ENCODE measurements at places on chromosomes 12 and 14.

DNA sequence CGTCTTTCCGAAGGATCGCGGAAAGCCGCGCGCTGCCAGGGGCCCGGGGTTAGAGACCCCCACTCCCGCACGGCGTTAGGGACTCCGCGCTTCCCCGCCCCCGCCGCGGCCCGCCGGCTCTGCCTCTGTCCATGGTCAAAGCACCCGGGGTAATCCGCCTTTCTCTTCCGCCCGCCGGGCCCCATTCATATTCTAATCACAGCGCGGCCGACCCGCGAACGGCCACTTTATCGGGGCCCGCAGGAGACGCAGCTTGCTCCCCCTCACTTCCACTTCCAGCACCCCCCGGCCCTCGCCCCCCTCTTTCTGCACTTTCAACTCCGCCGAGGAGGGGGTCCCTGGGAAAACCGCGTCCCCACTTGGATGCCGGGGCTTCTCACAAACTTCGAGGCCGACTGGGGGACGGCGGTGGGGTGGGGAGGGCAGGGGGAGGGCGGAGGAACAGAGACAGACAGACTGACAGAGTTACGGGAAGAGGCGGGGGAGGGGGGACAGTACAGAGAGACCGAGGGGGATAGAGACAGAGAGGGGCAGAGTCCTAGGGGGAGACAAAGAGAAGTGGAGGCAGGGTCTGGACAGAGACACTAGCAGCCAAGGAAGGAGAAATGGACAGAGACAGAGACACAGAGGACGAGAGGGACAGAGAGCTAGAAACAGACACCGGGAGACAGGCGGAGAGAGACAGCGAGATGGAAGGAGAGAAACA, 1.1 kb upstream of the RFX4 start:
- peak; percentile 16 for DNase-seq

- peak; percentile 62 for DNase-seq
Observed at GRCh38 chr14:60723116-60723906, 840 bp downstream of the SIX4 start.

DNA sequence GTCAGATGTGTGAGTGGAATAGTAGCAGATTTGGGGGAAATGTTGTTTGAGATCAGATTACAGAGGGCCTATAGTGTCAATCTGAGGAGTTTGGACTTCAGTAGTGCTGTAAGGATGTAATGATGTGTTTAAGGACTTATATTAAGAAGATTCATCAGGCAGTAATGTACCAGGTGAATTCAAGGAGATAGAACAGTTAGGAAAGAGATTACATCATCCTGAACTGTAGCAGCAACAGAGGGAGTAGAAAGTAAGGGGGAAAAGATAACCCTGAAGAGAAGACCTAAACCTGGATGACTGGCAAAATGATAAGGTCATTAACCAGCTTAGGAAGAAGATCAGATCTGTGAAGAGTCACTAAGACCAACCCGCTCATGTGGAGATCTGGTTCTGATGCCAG, 349.4 kb downstream of the PDZRN4 start:
- DNase-seq, result no peak

- peak; percentile 72 for DNase-seq
Observed at GRCh38 chr12:108825201-108825950, 32.0 kb downstream of the SSH1 start.

GRCh38 chr12:79555028-79555925, 135.5 kb downstream of the PAWR start:
- DNase-seq, result peak; percentile 65

DNA sequence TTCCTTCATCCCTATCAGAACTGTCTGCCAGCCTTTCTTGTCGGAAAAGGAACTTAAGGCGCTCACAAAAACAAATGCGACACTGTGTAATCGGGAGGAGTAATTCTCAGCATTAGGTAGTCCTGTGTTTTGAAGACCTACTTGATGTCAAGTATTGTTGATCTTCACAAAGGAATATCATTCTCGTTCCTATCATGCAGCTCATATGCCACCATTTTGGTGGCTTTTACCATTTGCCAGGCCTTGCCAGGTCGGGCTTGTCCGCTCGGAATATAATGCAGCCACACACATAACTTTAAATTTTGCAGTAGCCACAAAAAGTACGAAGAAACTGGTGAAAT, 903 bp upstream of the PPP4R3A start:
- no peak for DNase-seq

GRCh38 chr14:90368946-90369721, 27.7 kb upstream of the CALM1 start:
- peak; percentile 62 for DNase-seq

DNA sequence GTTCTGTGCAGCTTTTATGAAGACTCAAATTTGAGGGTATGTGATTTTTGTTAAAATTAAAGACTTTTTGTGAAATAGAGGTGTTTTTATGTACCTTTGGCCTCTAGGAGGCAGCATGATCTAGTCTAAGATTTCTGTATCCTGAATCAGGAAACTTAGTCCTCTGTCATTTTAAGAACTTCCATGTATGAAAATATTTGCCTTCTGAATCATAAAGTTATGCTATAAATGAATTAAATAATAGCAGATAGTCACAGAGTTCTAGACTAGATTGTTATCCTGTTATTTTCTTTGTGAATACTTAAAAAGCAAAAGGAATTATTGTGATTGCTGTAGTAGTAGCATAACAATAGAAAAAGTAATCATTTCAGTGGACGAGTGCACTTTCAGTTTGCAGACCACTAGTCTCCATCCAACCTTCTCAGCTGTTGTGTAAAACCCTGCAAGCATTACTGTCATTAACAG, 56.3 kb downstream of the FGD4 start:
- peak; percentile 83 for DNase-seq

DNA sequence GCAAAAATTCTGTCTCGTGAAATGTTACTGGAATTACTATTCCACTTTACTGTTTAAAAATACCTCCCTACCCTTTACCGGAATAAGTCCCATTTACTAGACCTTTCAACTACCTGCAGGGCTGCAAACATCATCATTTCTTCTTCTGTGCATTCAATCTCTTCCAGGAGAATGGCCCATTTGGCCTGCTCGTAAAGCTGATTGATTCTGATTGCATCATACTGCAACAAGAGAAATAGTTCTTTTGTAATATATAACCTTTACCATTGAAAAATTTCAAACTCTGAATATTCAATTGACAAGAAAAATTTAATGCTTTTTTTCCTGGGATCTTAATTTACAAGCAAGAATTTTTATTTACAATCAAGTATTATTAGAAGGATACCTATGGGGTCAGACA, 72.4 kb downstream of the FERMT2 start:
- no peak for DNase-seq

DNA sequence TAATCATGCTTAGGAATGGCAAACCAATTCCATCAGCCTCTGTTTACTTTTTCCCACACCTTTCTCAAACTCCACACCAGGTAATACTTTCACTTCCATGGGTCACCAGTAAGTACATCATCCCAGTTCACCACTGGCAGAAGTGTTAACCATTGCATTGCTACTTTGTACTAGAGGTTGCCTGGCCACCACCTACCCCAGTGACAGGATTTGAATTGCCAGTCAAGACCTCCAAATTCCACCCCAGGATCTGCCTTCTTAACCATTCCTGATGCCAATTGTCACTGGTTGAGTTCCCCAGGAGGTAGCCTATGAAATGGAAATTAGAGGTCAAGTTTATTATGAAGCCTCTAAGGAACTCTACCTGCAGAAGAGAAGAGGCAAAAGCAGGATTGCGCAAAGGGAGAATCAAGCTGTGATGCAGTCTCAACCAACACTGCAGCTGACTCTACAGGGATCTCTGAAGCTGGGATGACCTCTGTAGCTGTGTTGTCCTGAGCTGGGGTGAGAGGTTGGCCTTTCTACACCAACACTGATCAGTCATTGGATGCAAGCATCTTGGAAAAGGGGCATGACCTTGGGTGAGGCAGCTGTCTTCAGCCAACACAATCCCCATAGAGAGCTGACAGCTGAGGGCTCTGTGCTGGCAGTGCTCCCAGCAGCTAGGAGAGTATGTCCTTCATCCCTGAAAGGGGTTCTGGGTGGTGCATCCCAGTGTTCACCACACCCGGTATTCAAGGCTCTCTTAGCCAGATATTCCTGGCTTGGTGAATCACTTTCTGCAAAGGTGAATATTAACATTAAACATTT, 37.0 kb upstream of the HMGA2 start:
- DNase-seq, result no peak

DNA sequence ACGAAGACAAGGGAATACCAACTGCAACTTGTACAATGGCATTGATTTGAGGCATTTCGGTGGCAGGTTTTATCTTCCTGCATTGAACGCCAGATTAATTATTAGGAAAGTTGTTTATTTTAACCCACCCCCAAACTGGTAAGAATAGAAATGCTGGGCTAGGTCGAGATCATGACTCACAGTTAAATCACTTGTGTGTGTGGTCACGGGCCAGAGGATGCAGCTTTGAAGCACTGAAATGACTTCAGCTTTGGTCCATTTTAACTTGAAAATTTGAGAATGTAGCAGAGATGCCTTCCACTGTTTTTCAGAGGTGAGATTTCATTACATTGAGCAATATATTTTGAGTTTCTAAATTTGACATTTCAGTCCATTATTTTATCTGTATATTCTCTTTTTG, 23.6 kb upstream of the KCNH3 start:
- DNase-seq, result peak; percentile 80

DNA sequence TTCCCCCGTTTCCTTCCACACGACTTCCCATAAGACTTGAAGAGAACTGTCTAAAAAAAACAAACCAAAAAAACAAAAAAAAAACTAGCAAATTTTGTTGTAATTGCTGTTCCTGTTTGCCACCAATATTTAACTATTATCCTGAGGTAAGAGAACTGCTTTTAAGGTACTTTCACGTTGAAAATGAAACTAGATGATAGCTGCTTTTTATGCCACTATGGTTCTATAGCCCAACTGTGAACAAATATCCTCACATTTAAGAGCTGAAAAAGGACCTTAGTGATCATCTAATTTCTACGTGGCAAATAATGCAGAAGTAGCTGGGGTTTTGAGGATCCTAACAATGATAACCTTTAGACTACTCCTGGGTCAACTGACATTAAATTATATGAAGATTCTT, 98.6 kb downstream of the TAOK3 start:
- no peak for DNase-seq

- no peak for DNase-seq
Observed at GRCh38 chr14:100804558-100805309, 21.2 kb upstream of the MEG3 start.

DNA sequence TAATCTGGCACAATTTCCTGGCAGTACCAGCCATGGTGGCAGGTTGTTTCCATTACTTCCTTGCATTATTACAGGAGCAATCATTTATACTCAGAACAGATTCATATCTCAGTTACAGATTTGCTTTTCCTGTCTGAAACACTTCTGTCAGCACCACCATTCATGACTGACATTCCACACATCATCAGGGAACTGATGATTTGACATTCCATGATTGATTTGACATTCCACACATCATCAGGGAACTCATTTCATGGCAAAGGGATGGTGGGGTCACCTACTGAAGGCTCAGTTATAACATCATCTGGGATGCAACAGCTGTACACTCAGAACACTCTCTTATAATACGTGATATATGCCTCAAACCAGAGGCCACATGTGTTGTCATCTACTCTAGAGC, 30.9 kb upstream of the RERGL start:
- DNase-seq, result no peak

GRCh38 chr14:68495101-68496039, 297.5 kb downstream of the ZFP36L1 start:
- peak; percentile 30 for DNase-seq

DNA sequence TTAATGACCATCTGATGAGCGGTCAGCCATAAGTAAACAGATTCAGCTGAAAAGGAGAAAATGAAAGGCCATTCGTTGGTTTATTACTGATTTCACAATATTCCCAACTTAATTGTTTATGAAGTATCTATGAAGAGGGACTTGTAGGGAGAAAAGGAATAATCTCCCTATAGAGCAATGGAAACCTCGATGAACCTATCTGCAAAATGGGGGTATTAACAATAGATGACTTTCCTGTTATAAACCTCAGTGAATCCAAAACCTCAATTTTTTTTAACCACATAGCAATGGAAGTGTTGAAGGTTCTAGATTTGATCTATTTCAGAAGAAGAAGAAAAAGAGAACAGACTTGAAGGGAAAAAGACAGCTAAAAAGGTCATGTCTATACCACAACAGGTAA, 2.0 kb downstream of the WIF1 start:
- DNase-seq, result no peak

DNA sequence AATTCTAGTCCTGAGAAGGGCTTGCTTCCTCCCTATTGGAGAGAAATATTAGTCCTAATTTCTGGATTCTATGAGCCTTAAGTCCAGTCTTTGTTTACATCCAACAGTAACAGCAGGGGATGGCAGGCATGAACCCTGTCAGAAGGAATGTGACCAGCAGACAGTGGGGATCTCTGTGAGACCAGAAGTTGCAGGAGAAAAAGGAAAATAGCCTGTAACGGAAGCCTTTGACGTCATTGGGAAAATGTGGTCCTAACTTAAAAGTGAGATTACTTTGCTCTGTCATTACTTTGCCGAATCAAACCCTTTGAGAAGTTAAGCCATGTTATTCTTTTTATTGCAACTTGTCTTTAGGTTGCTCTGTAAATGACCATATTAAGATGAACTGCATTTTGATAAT, 218.2 kb upstream of the PRICKLE1 start:
- DNase-seq, result no peak

DNA sequence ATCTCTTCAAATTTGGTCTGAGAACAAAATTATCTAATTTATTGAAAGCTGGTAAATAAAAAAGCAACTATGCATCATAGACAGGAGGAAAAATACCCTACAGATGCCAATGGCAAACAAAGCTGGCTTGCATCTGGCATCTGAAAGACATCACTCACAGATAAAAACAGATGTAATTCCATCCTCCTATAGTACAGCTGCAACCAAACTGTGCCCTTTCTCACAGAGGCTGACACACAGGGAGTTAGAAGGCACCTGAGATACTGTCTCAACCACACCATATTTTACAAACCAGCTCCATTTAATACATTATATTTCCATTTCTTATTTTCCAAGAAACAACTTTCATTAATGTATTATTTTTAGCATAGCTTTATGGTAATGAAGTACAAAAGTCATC, 39.4 kb downstream of the DUSP16 start:
- no peak for DNase-seq

- DNase-seq, result no peak
Observed at GRCh38 chr12:75917083-75917482, 114.5 kb downstream of the PHLDA1 start.

- no peak for DNase-seq
Observed at GRCh38 chr12:78725951-78726580, 138.5 kb upstream of the SYT1 start.

DNA sequence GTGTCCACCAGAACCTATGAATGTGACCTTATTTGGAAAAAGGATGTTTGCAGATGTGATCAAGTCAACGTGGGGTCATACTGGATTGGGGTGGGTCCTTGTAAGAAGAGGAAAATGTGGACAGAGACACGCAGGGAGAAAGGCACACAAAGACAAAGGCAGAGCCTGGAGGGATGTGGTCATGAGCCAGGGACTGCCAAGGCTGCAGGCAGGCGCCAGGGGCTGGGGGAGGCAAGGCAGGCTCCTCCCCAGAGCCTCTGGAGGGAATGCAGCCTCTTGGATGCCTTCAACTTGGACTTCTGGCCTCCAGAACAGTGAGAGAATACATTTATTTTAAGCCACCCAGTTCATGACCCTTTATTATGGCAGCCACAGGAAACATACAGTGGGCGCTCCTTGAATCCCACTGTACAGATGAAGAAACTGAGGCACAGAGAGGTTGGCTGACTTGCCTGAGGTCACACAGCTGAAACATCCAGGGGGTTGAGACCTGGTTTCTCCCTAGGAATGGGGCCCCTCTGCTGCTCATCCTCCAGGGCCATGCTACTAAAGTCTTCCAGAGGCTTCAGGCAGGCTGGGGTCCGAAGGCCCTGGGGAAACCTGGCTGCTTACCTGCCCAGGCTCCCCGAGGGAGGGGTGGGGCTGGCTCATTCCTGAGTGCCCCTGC, 99.7 kb downstream of the RFLNA start:
- peak; percentile 89 for DNase-seq
